ENCODE measurements at places on chromosomes 5 and 9.

GRCh38 chr5:134223406-134224248 is 2.2 kb downstream of the PPP2CA start:
- DNase-seq: no peak

DNA sequence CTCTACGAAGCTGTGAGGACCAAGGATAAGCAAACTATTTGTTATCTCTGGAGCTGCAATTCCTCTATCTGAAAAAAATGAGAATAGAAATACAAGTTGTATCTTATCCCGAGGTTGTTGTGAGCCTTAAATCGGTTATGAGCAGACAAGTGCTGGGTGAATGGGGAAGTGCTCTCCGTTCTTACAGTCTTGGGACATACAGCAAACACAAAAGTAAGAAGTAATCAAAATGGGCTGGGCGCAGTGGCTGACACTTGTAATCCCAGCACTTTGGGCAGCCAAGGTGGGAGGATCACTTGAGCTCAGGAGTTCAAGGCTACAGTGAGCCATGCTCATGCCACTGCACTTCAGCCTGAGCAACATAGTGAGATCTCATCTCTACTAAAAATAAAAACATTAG is 31.7 kb downstream of the ITK start:
- DNase-seq: no peak

DNA sequence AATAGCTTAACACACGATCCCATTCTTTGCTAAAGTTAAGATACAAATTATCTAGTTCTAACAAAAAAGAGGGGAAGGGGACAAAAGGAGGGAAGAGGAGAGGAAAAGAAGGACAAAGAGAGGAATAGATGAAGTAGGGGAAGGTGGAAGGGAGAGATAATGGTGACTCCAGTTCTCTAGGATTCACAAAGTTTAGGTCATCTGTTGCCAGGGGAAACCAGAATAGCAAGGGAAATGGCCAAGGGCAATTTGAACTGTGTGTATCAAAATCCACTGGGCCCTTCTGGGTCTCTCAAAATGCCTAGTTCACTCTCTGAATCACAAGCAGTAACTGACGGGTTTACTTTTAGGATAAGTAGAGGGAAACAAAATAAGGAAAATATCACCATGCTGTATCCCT is 7.6 kb downstream of the SLC24A2 start:
- no peak for DNase-seq

- DNase-seq: no peak
These were observed 211.0 kb downstream of the GDNF start for GRCh38 chr5:37628876-37629275.

- peak; percentile 81 for DNase-seq
These were observed 133.0 kb upstream of the TUT7 start for GRCh38 chr9:86486891-86487837.

- no peak for DNase-seq
These were observed 31.1 kb upstream of the MAMDC2 start for GRCh38 chr9:70012569-70012968.

- no peak for DNase-seq
These were observed 395.4 kb downstream of the CSNK1G3 start for GRCh38 chr5:123907349-123907748.

DNA sequence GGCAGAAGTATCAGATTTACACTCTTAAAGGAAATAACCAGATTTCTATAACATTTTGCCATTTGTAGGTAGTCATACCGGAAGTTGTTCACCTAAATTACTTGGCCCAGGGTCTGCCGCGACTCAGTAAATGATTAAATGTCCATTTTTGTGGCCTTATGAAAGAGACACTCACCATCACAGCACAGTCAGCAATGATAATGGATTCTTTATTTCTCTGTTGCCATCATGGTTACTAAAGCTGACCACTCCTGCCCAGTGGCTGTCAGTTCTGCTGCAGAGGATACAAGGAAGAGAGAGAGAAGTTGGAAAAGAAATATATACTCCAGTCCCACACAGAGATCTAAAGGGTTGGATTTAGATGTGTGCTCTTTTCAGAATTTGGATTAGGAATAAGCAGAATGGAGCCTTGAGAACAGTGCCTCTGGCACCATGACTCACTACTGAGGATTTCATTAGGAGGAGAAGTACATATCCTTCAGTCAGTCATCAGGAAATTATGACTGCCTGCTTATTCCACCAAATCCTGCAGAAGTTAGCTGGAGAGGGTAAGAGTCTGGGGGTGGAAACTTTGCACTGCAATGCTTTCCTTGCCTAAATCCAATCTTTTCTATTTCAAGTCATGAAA is 72.8 kb upstream of the EFNA5 start:
- DNase-seq: peak; percentile 69

DNA sequence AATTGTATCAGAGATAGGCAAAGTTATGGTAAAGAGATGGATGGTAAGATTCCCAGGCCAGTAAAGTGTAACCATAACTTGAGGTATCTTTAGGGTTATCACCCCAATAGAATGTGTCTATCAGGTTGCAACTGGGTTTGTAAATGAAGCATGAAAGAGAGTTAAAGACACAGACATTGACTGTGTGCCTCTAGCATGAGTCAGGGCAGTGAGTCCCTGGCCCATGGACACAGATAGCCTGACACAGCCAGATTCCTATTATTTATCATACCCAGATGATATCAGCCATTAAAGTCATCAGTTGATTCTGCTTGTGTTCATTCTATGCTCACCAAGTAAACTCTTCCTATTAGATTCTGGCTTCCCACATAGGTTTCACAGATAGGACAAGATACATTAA is 33.5 kb upstream of the SNAPC3 start:
- DNase-seq: no peak

DNA sequence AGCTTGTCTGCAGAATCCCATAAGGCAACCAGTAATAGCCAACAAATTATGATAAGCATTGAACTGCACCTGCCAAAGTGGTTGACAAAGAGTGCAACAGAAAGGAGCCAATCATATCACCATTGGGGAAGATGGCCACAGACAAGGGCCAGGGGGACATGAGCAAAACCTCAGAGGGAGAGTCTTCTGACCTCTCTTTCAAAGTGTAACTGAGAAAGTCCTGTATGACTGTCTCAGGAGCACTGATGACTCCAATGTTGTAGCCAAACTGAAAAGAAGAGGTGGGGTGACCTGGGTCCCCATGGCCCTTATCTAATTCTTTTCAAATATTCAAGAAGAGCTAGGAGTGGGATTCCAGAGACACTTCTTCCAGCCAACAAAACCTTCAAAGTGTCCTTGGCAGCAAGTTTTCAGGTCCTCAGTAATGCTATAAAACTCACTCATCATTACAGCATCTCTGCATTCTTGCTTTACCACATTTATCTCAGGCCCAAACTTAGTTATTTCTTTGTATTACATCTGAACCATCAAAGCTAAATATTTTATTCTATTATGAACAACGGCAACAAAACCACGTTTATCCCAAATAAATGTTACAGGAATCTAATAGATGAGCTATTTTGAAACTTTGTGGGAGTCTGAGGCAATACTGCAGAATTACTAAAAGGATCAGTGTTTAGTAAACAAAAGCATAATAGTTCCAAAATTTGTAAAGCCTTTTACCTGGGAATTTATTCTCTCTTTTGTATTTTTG is 24.4 kb downstream of the FBLL1 start:
- DNase-seq: no peak

GRCh38 chr9:89243296-89244061 is 64.9 kb upstream of the SHC3 start:
- DNase-seq: no peak

DNA sequence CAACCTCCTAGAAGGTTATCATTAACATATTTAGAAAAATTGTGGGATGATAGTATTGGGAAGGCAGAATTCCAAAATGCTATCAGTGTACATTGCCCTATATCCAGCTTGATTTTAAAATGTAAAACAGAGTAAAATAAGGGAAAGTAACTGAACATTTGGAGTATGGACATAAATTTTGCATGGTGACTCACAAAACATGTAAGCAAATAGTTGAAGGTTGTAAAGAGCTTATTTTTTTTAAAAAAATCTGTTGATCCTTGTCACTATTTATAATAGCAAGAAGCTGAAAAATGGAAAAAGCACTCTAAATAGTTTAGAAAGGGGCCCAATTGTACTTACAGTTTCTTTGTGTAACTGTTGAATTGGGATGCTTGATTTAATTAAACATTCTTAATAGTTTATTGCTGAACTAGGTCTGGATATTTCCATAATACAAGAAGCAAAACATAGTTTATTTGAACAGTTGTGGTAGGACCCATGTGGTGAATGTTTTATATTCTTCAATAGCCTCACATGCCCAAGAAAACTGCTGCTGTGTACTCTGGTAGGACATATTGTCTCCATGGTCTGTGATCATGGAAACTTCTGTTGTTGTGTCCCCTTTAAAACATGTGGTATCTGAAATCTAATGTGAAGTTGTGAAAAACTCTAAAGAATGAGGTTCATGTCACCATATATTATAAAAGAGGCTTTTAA is 82.4 kb downstream of the NNT start:
- peak; percentile 11 for DNase-seq

- DNase-seq: peak; percentile 80
These were observed 184.6 kb downstream of the ACTL7B start for GRCh38 chr9:108671176-108671575.

GRCh38 chr5:125530833-125531615 is 784.6 kb upstream of the ZNF608 start:
- DNase-seq: no peak

- DNase-seq: peak; percentile 20
These were observed 746 bp upstream of the NPM1 start for GRCh38 chr5:171386861-171387344.

GRCh38 chr9:86093788-86094555 is 5.4 kb downstream of the GOLM1 start:
- DNase-seq: no peak

- DNase-seq: no peak
These were observed 432.5 kb upstream of the C9orf72 start for GRCh38 chr9:28005779-28006178.

DNA sequence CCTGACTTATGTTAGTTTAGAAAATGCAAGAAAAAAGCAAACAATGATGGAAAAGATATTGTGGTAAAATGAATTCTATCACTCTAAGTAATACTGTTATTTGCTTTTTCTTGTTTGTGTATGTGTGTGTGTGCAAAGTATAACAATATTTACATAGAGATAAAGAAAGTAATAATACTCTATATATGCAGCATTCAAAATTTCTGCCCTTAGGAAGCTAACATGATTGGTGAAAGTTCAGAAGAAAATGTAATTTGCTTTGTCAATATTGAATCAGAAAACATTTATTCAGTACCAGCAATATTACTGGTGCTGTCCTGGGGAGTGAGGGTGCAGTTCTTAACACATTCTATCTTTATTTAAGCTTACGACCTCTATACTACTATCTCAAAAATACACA is 12.9 kb upstream of the PRDM9 start:
- DNase-seq: no peak

- DNase-seq: no peak
These were observed 202.6 kb downstream of the ZSWIM6 start for GRCh38 chr5:61534481-61535267.

- DNase-seq: no peak
These were observed 56.6 kb downstream of the RGS3 start for GRCh38 chr9:113520109-113520642.

- peak; percentile 70 for DNase-seq
These were observed 6.4 kb upstream of the GLIS3 start for GRCh38 chr9:4306066-4306776.

DNA sequence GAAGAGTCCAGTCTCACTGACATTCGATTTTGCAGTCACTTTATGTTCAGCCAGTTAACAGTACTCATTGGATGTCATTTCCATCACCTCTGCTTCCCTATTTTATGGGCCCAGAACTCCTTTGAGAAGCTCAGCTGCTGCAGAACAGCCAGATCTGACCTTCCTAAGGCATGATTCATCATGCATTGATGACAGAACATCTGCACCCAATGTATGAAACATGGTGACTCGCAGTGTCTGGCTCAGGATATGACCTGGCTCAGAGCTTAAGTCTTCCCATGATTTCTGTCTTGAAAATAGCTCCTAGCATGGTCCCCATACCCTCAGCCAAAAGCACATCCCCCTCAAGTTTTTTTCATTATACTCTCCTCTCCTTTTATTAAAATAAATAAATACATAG is 92.6 kb upstream of the TRIM32 start:
- DNase-seq: peak; percentile 88

DNA sequence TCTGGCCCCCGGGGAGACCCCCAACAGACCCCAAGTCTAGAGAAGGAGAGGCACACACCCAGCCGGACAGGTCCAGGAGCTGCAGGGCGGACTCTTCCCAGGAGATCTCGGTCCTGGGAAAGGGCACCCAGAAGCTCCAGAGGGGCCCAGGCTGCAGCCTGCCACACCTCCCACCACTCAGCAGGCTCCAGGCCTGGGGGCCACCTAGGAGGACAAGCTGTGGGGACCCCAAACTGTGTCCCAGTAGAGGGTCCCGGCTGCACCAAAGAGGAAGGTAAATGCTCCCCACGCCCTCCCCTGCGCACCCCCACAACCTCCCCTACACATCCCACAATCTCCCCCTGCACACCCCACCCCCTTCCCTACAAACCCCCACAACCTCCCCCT is 48.5 kb downstream of the PLEKHG4B start:
- no peak for DNase-seq

DNA sequence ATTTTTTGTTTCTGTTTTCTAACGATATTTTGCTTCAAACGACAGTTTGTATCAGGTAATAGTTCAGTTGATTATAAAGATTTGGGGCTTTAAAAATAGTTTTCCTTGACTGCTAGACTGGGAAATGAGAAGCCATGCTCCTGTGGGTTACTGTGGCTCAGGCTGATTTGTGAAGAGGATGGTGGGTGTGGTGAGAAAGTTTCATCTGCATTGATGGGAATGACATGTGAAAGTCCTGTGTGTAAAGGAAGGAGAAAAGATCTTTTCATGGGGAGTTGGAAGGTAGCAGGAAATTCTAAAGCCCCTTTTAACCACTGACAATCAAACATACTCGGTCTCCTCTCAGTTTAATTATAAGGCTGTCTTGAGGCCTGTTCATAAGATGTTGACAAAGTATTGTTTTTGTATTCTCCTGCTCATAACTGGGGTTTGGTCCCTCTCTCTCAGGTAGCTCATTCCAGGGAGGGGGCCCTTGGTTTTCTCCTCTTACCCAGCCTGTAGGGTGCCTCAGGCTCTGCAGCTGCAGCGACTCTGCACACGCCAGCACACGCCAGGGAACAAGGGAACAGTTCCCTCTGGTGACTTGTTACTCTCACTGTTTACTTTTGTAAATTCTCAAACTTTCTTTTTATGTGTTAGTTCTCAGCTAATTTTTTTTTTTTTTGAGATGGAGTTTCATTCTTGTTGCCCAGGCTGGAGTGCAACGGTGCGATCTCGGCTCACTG is 91.6 kb downstream of the CARTPT start:
- DNase-seq: no peak

- DNase-seq: no peak
These were observed 1.9 kb downstream of the PCSK5 start for GRCh38 chr9:75892216-75892911.
